ENCODE measurements at places on chromosomes 5 and 9. TPM values are rescaled to one million over a fixed set of nuclear protein-coding genes. Genes with fewer than 3 reads are reported as not detected.

EIF4EBP3 gene
- not detected for total RNA-seq

- peak; percentile 60 for DNase-seq
Measured at GRCh38 chr5:135319928-135320606, 79.0 kb downstream of the MACROH2A1 start.

DNA sequence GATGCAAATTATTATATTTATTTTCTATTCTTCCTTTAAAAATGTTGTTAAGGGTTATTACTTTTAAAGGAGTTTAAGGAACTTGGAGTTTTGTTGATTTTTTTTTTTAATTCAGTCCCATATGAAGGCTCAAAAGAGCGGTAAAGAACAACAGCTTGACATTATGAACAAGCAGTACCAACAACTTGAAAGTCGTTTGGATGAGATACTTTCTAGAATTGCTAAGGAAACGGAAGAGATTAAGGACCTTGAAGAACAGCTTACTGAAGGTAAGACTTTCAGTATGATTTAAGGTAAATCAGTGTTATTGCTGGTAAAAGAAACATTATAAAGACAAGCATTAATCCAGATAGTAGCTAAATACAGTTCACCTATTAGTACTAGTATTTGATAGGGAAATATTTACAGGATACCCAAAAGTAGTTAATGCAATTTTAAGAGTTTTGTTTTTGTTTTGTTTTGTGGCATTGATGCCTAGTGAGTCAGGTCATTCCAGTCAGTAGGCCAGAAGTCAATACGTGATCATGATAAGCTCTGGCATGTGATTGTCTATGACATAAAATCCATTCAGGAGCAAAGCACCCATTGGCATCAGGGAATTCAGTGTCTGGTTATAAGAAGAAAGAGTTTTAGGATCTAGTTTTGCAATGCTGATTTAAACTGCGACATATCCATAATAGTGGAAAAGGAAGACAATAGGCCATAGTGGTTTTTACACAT lies 49.2 kb downstream of the CNTRL start:
- no peak for DNase-seq

DNA sequence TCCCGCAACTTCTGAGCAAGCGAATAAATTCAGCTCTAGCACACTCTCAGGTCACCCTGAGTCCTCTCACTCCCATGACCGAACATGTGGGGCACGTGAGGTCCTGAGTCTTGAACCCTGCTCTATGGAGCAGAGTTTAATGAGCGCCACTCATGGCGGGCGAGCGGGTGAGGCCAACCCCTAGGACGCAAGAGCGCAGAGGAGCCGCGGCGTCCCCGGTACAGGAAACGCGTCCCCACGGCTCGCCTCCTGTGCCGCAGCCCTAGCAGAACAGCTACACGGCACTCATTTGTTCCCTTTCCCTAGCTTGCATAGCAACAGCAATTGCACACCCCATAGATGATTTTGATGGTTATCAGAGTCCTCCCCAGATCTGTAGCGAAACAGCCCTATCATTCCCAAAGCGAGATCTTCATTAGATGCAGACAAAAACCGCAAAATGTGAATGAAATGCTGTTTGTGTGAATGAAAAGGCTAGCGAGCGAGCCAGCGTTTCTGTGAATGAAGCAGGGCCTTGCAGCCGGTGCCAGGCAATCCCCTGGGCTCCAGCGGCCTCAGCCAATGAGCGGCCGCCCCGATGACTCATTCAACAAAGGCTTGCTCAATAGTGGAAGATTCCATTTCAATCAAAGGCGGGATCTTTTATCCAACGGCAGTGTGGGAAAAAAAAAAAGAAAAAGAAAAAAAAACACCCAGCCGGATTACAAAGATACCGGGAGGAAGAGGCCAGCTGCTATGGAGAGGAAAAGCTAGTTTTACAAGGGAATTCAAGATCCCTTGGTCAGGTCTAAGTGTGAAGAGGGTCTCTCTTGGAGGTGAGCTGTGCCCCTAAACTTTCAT lies 1.5 kb upstream of the SHC3 start:
- peak; percentile 95 for DNase-seq

GRCh38 chr9:12874395-12874794 lies 99.6 kb downstream of the LURAP1L start:
- no peak for DNase-seq

PDGFRB gene
- 11.3 TPM for total RNA-seq

DNA sequence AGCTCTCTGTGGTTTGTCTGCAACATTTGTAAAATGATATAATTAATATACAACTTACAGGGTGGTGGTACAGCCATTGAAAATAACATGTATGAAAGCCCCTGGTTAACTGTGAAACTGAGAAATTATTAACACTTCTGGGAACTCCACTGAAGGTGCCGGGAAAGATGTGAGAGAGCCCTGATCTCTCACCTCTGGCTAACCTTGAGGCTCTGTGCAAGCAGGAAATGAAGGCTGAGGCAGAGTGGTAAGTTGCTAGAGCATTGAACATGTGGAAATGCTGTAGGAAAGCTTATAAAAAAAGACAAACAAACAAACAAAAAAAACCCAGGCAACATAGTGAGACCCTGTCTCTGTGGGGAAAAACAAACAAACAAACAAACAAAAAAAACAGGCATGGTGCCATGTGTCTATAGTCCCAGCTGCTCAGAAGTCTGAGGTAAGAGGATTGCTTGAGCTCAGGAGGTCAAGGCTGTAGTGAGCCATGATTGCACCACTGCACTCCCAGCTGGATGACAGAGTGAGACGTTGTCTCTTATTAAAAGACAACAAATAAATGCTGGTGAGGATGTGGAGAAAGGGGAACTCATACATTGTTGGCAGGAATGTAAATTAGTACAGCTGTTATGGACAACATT lies 7.5 kb downstream of the CATSPER3 start:
- no peak for DNase-seq

Measured in GM23338 (cell line).